ENCODE measurements at places on chromosomes 13 and 19.

GRCh38 chr13:30763786-30764413 is 28.6 kb downstream of the ALOX5AP start:
- no peak for DNase-seq

DNA sequence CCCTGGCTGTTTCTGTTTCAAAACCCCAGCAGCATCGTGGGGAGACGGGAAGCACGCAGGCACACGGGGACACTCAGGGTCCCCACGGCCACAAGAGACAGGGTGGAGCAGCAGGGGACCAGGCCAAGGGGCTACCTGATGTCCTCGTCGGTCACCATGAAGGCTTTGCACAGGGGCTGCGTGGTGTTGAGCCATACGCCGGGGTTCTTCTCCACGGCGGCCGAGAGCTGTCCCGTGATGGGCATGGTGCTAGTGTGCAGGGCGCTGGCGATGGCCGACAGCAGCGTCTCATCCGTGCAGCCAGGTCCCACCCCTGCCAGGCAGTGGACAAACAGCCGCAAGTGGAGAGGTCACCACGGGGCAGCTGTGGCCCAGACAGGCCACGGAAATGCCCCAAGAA is 11.7 kb downstream of the MBD3 start:
- DNase-seq: no peak

DNA sequence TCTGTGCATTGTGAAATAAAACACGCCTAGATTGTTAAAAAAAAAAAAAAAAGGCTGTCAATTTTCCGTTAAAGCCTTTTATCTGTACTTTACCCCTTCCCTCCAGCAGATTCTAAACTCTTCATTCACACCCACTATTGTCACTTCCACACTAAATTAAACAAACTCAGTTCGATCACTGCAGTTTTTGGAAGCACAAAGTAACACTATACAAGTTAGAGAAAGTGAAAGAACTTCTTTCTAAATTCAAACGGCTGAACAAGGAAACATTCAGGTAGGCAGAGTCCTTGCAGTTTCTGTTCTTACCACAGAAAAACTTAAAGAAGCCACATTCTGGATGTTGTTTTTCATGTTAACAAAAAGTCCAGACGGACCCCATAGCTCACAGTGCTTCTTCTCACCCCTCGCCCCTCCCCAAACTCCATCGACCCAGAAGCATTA is 27.5 kb upstream of the UBE2L5 start:
- DNase-seq: peak; percentile 74

DNA sequence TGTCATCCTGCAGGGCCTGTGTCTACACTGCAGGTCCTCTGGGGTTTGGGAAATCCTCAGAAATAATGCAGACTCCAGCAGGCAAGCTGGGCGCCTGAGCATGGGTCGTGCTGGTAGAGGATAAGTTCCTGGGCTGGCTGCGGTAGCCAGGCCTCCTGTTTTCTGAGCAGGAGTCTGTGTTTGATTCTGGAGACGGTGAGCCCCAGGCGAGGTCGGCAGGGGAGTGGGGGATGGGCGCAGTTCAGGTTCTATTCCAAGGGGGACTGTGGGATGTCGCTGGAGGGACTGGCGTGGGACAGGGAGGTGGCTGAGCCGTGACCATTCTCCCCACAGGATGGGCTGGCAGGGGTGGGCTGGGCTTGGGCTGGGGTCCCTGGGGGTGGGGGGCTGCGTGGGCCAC is 154.7 kb downstream of the KDM4B start:
- DNase-seq: no peak

DNA sequence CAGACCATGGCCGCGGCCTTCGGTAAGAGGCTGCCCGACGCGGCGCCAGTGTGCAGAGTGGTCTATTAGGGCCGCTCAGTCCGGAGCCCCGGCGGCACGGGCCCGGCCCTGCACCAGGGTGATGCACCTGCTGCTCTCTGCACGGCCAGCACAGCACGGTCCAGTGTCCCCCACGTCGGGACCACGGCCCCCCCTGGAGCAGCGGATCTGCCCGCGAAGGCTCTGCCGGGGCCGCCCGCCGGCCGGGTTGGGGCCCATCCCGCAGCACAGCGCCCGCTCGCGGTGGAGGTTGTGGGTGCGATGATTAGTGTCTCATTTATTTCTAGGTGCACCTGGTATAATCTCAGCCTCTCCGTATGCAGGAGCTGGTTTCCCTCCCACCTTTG is 7.9 kb downstream of the PTBP1 start:
- DNase-seq: no peak

- no peak for DNase-seq
Measured at GRCh38 chr13:39967199-39967959, 311.9 kb downstream of the COG6 start.

DNA sequence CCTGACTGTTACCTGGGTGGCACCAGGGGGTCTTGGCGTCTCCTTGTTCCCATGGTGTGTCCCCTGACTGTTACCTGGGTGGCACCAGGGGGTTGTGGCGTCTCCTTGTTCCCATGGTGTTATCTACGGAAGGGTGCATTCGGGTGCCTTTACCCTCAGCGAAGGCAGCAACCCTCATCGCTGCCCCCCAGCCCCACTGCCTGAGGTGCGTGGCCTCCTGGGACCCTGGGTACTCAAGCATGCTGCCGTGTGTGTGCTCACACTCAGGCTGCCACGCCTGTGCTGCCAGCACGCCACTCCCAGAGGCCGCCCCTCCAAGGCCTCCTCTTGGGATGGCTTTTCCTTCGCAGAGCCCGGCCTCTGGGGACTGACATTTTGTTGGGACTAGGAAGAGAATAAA is 25.1 kb downstream of the TFDP1 start:
- DNase-seq: no peak

- no peak for DNase-seq
Measured at GRCh38 chr19:2720777-2721569, at the start of gene DIRAS1. Gene DIRAS1, minus strand, starts transcription at chr19:2721372. Its CDS starts 3,566 bp downstream, at chr19:2717806.

- DNase-seq: no peak
Measured at GRCh38 chr13:21115231-21115630, 53.8 kb upstream of the LATS2 start.

GRCh38 chr19:38277969-38278680 is 13.8 kb downstream of the SPINT2 start:
- DNase-seq: no peak

- DNase-seq: no peak
Measured at GRCh38 chr19:49790866-49791265, 22.2 kb downstream of the FUZ start.

DNA sequence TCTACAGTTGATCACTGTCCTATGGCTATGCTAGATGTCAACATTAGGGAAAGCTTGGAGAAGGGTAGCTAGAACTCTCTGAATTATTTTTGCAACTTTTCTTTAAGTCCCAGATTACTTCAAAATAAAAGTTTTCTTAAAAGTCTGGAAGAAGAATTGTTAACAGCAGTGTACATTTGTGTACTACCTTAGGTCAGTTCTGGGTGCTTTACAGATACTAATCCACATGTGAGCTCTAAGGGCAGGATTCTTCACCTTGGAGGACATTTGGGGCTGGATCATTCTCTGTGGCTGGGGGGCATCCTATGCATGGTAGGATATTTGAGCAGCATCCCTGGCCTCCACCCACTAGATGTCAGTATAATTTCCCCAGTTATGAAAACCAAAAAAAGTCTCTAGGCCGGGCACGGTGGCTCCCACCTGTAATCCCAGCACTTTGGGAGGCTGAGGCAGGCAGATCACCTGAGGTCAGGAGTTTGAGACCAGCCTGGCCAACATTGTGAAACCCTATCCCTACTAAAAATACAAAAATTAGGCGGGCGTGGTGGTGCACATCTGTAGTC is 2.8 kb downstream of the BRME1 start:
- peak; percentile 58 for DNase-seq

GRCh38 chr13:42066542-42066941 is 18.1 kb downstream of the DGKH start:
- no peak for DNase-seq

GRCh38 chr13:81393721-81394120 is 1052.8 kb upstream of the SPRY2 start:
- DNase-seq: no peak

- DNase-seq: no peak
Measured at GRCh38 chr13:28129911-28130693, 8.2 kb upstream of the PAN3 start.

DNA sequence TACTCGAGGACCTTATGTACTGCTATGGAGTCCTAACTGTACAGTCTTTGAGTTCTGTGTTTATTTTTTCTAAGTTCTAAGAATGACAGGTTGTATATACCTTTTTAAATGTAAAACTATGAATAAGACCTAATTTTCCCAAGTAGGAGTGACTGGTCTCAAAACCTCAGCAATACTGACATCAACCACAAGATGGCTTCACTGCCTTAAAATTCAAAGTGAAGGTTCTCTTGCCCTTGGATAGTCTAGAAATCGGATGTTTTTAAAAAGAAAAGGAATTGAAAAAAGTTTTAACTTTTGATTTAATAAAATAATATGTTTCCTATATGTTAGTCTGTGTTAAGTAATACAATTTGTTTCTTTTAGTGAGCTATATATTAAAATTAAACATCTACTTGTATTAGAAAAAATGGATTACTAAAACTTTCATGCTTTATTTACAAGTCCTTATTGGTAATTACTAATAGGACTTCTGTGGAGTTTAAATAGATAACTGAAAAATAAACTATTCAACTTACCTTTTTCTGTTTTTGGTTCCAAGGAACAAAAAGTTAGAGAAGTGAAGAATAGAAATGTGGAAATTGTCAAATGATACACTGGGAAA is 52.0 kb downstream of the TDRD3 start:
- DNase-seq: peak; percentile 53

DNA sequence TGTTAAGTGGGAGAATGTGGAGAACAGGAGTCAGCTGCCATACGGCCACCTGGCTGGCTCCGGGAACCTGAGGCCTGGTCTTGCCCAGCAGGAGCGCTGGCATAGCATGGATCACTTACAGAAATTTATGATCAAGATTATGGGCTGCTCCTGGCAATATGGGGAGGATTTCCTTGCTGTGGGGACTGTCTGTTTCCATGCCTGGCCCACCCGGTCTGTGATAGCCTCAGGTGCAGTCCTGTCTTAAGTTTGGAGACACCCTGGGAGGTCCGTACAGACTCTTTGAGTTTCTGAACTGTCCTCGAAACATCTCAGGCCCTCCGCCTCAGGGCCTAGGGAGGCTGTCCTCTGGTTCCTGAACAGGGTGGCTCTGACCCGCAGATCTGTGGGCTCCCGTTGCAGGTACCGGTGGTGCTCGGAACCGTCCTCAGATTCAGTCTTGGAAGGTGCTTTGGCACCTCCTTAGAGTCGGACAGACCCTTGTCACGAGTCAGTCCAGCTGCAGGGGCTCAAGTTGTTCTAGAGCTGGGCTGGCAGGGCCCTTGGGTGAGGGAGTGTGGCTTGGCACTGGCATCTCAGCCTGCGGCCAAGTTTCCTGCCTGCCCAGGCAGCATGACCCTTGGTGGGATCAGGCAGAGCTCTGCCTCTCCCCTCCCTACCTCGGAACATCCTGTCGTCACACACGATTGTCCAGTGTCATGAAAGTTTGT is 4.9 kb downstream of the TFDP1 start:
- no peak for DNase-seq

GRCh38 chr19:5966215-5966614 is 11.7 kb downstream of the RANBP3 start:
- no peak for DNase-seq

GRCh38 chr13:86409466-86410241 is 610.4 kb upstream of the SLITRK6 start:
- peak; percentile 0 for DNase-seq

DNA sequence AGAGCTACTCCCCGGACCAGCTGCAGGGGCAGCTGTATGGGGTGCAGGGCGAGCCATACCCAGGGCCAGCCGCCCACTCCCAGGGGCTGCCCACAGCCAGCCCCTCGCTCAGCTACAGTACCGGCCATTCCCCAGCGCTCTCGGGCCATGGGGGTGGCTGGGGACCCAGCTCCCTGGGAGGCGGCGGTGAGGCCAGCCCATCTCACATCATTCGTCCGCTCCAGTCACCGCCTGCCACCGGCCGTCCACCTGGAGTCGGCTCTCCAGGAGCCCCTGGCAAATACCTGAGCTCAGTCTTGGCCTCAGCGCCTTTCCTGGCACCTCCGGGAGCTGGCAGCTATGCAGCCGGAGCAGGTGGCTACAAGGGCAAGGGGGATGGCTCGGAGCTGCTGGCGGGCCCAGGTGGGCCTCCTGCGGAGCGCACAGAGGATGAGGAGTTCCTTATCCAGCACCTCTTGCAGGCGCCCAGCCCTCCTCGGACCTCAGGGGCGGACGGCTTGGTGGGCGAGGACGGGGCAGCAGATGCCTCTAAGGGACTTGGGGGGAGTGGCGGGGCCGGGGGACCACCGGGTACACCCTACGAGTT is 4.9 kb downstream of the PRR12 start:
- no peak for DNase-seq

- no peak for DNase-seq
Measured at GRCh38 chr13:32173881-32174280, 141.3 kb downstream of the ZAR1L start.

DNA sequence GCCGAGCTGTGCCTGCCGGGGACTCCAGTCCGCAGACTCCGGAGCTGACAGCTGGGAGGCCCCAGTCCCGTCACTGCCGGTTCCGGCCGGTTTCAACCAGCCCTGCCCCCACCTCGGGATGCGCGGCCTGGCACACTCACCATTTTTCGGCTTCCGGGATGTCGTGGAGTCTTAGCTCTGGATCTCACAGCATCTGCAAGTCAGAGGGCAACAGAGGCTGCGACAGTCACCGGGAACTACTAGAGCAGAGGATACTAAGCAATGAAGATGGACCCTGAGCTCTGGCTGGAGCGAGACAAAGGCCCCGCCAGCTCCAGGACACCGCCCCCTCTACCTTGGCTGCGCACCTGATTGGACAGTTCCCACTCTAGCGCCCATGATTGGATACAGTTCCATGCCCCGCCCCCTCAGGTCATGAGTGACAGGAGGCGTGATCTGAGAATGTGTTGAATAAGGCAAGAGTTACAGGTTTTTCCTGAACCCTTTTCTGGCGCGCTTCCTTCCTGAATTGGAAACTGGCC is at the start of gene ZNF682:
Gene ZNF682 (minus strand): TSS at position 303 of the 521 bp plus-strand sequence. CDS start 160 bp downstream, at position 143.
- peak; percentile 84 for DNase-seq

DNA sequence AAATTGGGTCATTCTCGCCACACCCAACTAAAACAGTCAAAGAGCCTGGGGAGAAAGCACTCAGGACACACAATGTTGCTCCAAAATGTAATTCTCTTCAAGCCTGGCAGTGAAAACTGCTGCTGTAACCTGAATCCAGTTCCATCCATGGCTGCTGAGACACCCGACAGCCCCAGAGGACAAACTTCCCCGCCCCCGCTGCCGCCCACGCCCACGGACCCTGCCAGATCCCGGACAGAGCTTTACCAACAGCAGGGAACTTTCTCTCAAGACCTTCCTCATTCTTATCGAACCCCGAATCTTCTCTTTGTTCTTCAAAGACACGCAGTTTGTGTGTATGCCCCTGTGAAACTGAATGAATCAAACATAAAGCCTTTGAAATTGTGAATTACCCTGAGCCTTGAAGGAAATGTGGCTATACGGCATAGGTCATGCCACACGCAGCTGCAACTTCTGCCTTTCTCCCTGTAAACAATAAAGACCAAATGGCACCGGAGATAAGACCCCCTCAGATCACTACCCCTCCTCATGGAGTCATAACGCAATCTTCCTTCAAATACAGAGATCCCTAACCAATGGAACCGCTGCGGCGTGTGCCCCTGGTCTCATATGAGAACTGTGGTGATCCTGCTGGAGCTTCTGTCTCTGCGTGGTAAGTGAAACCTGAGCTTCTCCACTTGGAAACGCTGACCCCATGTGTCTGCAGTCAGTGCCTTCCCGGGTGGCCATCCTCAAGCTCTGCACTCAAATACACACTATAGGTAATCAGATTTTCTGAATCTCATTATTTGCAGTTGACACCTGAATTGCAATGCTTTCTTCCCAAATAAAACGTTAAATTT is 4.8 kb upstream of the LAMP1 start:
- DNase-seq: no peak

GRCh38 chr13:30241532-30241931 is 65.8 kb downstream of the KATNAL1 start:
- peak; percentile 67 for DNase-seq
